ENCODE measurements at places on chromosomes 4 and X.
A peak's percentile ranks its signal among the peaks of the same experiment; 100 is the strongest.

DNA sequence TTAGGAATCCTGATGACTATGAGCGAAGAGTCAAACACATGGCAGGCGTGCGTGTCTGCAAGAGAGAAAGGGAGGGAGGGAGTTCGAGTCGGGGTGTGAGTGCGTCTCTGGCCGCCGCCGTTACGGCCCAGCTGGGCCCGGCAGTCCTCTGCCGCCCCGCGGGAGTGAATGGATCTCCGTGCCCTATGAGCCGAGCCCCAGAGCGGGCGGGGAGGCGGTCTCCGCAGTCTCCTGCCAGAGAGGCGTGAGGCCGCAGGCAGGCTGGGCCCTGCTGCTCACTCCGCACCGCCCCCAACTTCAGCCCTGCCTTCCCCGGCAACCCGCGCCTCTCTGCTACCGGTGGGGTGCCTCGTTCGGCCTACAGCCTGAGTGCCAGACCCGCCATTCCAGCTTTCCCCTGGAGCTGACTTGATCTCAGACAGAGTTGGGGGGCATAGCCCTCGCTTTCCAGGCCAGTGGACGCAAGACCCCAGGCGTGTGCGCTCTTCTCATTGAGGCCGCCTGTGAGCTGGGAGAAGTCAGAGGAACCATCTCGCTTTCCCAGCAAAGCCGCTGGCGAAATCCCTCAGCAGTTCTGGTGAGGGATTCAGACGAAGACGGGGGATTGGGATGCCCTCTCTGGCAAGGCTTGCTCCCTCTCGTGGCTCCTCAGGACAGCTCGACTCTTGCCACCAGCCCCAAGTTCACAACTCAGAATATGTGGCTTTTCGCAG lies 1.4 kb downstream of the SLC16A2 start:
- peak; percentile 5 for DNase-seq

GRCh38 chrX:97074400-97074799 lies 190.7 kb downstream of the RPA4 start:
- no peak for DNase-seq

DNA sequence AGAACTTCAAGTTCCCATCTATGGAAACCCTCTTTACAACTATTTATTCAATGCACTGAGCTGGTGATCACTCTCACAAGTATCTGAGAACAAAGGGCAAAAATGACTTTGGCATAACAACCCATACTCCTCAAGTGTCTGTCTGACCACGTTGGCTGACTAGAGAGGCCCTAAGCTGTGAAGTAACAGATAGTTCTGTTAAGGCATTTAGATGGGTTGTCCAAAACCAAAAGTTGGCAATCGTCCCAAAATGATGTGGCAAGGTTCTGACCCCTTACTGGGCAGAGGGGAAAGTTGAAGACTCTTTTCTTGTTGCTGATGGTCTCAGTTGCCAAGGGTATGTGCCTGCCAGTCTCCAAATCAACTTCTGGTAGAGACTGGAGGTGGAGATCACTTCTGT lies 524.8 kb downstream of the PPARGC1A start:
- no peak for DNase-seq

DNA sequence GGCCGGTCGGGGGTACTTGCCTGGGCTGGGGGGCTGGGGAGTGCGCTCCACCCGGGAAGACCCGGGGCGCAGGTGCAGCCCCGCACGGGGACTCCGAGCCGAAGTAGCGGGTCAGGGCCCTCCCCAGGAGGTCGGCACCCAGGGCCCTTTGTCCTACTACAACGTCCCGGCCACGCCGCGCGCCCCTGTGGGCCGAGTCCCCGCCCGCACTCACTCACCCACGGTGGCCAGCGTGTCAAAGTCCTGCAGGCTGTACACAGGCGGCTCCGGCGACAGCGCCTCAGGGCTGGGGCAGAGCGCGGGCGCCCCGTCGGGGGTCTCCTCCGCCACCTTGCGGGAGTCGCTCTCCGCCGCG lies 602 bp downstream of the PRKX start:
- no peak for DNase-seq

DNA sequence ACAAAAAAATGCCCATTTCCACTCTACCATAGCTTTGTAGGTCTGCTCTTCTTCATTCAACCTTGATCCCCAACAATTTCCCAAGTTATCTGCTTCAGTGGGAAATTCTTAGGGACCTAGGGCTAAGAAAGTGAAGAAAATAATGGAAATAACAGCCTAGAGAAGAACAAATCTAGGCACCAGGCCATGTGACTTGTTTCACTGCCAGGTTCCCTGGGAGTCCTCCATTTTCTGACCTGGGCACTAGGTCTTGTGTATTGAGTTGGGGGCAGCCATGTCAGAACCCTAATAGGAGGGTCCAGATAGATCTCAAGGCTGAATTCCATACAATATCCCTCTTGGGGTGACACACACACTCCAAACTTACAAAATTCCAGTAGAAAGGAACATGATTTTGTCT lies 194.6 kb upstream of the STK26 start:
- DNase-seq = no peak

- no peak for DNase-seq
These were observed 114.2 kb downstream of the SPCS3 start for GRCh38 chr4:176433983-176434382.

GRCh38 chr4:84167564-84167963 lies 331.5 kb downstream of the NKX6-1 start:
- DNase-seq = no peak

- DNase-seq = no peak
These were observed 1142.2 kb downstream of the ARAP2 start for GRCh38 chr4:35102066-35102465.

- DNase-seq = no peak
These were observed 18.9 kb upstream of the FBXW7 start for GRCh38 chr4:152554742-152555141.

- no peak for DNase-seq
These were observed 355.9 kb upstream of the EDA2R start for GRCh38 chrX:66994729-66995128.

DNA sequence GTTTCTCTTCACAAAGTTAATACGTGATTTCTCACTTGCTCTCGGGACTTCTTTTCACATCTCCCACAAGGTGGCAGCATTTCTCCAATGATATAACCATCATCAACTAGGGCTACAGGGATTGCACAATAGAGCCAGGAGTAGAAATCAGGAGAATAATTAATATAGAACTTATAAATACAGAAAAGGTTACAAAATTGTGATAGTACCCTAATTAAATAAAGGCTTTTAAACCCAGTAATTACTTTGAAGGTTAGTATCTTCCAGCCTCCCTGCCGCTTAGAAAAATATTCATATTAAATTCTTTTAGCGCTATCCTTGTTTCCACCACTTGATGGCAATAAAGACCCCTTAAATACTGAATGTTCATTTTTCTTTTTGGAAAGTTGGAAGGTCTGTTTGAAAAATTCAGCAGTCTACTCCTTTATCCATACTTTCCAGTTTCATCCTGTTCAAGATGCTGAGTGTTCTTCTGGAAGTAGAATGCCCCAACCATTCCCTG lies 65.8 kb downstream of the RASGEF1B start:
- peak; percentile 35 for DNase-seq

DNA sequence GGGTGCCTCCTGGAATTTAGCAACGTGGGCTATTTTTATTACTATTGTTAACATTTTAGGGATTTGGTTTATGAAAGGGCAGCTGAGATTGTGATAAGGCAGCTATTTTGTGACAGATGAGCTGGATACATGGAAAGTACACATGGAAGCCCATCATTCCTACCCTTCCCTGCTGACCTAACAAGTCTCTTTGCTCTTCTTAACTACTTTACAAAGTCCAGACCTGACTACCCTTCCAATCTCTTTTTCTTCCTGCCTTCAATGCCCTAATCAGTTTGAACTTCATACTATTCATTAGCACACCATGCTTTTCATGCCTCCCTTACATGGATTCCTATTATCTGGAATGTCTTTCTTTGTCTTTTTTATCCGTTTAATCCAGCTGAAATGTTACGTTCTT lies 9.4 kb upstream of the AFP start:
- no peak for DNase-seq

DNA sequence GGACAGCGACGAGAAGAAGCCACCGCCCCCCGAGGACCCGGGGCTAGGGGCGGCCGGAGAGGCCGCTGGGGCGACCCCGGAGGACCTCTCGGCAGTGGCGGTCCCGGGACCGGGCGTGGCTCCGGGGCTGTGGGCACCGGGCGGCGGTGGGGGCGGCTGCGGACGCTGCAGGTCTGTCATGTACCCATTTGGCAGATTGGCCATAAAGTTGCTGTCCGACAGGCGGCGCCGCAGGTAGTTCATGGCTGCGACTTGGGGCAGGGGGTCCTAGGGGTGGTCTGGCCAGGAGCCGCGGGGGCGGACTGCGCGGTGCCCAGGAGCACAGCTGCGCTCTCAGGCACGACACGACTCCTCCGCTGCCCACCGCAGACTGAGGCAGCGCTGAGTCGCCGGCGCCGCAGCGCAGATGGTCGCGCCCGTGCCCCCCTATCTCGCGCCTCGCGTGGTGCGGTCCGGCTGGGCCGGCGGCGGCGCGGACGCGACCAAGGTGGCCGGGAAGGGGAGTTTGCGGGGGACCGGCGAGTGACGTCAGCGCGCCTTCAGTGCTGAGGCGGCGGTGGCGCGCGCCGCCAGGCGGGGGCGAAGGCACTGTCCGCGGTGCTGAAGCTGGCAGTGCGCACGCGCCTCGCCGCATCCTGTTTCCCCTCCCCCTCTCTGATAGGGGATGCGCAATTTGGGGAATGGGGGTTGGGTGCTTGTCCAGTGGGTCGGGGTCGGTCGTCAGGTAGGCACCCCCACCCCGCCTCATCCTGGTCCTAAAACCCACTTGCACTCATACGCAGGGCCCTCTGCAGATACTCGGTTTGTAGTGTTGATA lies at the start of gene SYN1:
Gene SYN1, minus strand, starts transcription at position 372 of the 817 bp plus-strand sequence. Its CDS starts 129 bp downstream, at position 243.
- DNase-seq = peak; percentile 32

DNA sequence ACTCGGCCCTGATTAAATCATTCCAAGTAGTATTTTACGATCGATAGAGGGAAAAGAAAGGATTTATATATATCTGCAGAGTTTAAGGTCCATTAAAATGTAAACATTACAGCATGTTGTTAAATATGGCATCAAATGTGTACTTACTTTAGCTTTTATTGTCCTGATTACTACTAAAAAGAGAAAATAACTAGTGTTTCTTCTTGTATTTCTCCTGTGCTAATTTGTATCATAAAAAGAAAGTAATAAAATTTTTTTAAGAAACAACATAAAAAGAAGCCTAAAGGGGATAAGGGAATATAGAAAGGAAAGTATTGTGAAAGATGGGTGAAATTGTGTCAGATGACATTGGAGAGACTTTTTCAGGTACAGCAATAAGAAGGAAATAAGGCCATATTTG lies 300.3 kb upstream of the ARSJ start:
- DNase-seq = no peak

DNA sequence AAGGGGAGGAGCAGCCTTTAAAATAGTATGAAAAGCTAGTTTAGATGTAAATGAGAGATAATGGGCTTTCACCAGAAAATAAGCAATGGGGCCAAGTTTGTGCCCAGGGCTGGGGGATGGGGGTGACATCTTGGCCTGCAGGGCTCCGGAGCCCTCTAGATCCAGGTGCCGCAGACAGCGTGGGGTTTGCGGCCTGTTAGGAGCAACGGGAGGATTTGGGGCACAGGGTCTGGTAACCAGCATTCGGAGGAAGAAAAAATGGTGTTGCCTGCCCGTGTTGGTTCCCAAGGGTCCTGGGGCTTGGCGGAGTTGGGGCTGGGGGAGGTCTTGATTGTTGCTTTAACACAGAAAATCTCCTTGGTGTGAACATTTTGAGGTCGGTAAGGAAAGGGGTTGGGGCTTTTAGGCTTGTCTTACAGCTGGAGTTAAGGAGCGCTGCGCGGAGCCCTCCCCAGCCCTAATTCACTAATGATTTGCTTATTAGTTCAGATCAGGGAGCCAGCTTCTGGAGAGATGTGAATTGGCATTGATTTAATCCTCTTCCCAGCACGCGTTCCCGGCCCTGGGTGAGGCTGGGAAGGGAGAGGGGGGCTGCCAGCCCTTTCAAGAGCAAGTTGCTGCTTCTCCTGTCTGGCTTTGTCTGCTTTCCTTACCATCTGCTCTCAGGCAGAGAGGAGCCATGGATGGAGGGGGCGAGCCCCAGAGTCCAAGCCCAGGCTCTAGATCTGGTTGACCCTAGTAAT lies 443.4 kb downstream of the BCOR start:
- DNase-seq = no peak

DNA sequence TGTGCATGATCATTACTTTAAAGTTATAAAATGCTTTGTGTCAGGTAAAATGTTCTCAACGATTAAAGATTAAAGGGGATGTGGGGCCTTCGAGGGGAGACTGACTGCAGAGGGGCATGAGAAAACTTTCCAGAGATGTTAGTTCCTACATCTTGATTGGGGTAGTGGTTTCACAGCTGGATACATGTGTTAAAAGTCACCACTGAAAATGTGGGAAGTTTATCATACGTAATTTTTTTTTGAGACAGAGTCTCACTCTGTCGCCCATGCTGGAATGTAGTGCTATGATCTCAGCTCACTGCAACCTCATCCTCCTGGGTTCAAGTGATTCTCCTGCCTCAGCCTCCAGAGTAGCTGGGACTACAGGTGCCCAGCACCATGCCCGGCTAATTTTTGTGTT lies 79.5 kb downstream of the RBM47 start:
- DNase-seq = no peak

GRCh38 chr4:57445686-57446085 lies 335.5 kb upstream of the IGFBP7 start:
- no peak for DNase-seq

- peak; percentile 33 for DNase-seq
These were observed 26.0 kb downstream of the LRIT3 start for GRCh38 chr4:109873791-109874514.

DNA sequence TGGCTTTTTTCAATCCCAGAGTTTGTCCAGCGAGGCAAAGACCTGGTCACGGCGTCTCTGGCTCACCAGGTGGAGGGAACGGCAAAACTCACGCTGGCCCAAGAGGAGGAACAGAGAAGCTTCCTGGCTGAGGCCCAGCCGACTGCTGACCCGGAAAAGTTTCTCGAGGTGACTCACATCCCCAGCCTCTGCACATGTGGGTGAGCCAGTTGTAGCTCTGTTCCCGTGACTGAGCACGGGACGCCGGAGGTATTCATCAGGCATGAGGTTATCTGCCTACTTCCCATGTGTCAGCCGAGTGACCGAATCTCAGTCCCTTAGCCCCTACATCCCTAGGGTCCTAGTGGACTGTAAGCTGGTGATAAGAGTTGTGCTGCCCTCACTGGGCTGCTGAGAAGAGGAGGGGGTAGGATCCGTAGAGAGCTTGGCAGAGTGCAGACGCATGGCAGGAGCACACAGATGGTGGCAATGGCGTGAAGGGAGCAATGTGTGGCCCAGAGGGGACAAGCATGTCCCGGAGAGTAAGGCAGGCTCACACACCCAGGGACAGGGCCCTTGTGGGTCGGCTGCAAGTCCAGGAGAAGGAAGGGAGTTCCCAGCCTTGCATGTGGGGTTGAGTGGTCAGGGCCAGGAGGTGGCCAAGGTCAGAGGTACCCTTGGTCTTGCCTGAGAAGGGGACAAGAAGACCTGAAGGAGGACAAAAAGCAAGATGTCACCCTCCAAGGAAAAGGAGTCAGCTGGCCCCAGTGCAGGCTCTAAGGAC lies 42.9 kb downstream of the EVC start:
- no peak for DNase-seq
